Hippocampal formation (tissue), 2 donors: ENCODE measurements at places on chromosomes 2 and 18.

DNA sequence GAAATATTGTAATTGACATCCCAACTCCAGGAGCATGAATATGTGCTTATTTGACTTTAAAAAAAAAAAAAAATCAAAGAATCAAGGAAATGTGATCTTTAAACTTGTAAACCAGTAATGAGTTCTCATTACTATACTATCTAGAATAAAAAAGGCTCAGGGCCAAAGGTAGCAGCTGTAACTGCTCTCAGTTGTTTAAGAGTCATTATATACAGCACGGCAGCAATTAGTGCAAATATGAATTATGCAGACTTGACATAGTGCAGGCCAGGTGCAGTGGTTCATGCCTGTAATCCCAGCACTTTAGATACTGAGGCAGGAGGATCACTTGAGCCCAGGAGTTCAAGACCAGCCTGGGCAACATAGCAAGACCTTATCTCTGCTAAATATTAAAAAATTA lies 125.7 kb upstream of the TTC39C start:
- DNase-seq, result no peak

- no peak for DNase-seq
Observed at GRCh38 chr2:39144416-39144815, 23.6 kb upstream of the SOS1 start.

DNA sequence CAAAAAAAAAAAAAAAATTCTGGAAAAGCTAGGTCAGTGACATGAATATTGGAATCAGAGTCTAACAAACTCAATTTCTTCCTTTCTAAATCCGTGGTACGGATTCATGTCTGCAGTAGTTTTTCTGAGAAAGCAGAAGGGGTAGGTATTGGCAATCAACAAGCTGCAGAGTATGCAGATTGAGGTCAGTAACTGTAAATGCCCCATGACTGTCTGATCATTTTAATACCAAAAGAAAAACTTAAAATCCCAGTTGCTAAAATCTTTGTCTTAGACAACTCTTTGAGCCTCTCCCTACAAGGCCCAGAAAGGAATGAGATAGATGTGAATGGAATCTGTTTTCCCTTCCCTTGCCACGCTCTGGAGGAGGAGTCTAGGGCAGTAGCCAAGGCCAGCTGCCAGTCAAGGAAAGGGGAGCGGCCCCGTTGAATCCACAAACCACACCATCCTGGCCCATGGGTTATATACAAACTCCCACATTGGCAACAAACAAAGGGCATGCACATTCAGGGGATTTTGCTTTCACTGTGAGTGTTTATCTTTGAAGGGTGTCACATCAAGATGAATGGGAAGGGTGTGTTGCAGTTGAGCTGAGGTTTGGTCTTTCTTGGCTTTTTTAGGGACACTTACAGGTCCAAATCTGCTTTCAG lies 6.1 kb upstream of the CASP8 start:
- DNase-seq, result no peak

DNA sequence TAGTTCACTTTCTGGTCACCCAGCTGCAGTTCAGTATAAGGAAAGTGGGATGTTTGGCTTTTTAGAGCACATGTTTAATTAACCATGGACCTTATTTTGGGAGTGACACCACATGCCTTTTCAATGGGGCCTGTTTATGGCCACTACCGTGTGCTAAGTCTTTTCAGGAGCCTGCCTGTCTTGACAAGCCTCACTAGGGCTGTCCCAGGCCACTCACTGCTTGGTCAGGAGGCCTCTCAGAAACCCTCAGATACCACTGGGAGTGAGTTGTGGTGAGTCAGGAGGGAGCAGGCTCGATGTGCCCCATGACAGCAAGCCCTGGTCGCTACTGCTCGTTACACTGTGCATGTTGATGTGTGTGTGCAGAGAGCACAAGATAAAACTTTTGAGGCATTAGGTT lies 123.0 kb downstream of the MAP4K4 start:
- DNase-seq, result no peak

GRCh38 chr18:59276047-59276446 lies 2.8 kb upstream of the RAX start:
- DNase-seq, result no peak

GRCh38 chr18:22284581-22285360 lies 115.4 kb downstream of the GATA6 start:
- no peak for DNase-seq

GRCh38 chr2:13607139-13607538 lies 890.4 kb downstream of the TRIB2 start:
- DNase-seq, result no peak

GRCh38 chr18:74522635-74523548 lies 11.4 kb upstream of the CNDP1 start:
- DNase-seq, result no peak

DNA sequence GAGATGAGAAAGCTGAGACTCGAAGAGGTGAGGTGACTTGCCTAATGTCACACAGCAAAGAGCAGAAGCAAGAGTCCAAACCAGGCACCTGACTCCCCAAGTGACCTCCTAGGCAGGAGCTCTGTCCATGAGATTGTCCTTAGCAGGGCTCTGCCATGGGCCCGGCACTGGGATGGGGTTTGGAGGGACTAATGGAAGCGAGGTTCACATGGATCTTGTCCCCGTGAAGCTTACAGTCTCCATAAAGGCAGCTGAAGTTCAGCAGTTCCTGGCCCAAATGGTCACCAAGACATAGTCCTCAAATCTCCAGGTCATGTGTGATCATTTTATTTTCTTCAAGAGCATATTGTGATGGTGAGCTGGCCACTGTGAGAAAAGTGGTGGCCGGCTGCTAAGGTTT lies 57.0 kb upstream of the AFF3 start:
- DNase-seq, result no peak

DNA sequence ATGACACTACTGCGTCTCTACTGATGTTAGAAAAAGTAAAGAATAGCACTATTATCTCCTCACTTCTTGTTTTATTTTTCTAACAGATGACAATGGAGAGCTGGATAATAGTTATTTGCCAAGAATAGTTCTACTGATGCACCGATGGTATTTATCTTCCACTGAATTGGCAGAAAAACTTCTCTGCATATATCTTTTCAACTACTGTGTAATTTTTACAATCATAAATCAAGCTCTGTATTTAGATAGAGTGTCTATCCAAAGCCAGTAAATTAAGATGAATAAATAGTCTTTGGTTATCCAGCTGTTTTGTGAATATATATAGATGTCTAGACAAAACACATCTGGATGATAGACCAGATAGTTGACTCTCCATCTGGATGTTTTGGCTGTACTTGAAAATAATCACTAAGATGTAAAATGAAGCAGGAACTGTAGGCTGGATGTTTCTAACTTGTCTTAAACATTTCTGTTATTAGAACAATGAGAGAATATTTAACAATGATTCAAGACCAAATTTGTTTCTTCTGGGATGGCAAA lies 40.1 kb downstream of the RASGRP3 start:
- DNase-seq, result no peak

DNA sequence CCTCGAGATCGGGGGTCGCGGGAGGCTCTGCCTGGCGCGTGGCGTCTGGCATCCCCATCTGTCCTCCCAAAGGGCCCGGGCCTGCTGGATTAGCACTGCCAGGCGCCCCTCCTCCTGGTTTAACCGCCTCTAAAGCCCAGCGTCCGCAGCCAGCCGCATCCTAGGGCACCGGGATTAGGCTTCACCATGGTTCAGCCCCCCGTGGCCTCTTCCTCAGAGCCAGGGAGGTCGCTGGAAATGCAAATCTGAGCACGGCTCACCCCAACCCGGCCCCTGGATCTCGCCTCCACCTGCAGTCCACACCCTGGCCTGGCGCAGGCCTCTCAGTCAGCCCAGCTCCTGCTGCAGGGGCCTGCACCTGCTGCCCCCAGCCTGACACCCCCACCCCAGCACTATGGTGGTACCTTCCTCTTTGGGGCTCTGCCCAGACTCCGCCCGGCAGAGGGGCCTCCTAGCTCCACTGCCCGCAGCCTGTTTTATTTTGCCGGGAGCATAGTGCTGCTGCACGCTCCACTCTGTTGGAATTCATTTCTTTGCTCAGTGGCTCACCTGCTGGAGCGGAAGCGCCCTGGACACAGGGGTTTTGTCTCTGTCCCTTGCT lies 13.2 kb downstream of the PRELID3A start:
- DNase-seq, result no peak

GRCh38 chr2:113967272-113967671 lies 77.4 kb downstream of the ACTR3 start:
- DNase-seq, result no peak
